A172 (cell line): ENCODE measurements at places on chromosomes 13 and 19. TPM values are rescaled to one million over a fixed set of nuclear protein-coding genes. Genes with fewer than 3 reads are reported as not detected.

DNA sequence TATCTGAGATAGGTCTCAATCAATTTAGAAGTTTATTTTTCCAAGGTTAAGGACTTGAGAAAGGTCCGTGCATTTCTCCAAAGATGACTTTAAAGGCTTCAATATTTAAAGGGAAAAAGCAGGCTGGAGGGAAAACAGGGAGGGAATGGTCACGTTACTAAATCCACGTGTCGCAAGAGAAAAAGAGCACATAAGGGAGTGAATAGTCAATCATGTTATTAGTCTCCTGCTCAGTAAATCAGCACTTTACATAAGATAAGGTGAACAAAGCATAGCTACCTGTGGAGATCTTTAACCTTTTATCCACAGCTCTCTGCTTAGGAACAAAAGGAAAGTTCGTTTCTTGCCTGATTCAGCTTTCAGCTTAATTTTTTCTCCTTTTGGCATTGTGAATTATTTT is 31.3 kb upstream of the LSM14A start:
- DNase-seq, result no peak

DNA sequence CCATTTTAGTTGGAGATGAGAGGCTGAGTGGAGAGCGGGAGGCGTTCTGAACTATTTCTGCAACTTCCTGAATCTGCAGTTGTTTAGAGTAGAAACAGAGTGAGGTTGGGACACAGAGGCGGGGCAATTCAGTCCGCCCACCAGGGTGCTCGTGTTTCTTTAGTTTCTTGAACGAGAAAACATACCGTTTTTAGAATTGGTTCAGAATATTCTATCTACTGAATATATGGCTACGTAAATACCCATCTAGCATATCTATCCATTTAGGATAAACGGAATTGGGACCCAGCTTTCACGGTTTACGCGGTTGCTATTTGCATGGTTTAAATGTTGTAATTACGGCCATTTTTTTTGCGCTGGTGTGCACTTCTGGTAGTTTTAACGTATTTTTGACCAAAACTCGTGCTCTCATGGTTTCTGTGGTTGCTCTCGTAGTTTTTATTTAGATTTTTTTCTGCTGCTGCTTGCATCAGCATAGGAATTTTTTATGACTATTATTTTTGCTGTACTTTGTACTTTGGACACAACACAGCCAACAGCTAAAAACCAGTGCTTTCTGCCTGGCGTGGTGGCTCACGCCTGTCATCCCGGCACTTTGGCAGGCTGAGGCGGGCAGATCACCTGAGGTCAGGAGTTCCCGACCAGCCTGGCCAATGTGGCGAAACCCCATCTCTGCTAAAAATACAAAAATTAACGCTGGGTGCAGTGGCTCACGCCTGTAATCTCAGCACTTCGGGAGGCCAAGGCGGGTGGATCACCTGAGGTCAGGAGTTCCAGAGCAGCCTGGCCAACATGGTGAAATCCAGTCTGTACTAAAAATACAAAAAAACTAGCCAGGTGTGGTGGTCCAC is 32.7 kb downstream of the TIMM13 start:
- no peak for DNase-seq

DNA sequence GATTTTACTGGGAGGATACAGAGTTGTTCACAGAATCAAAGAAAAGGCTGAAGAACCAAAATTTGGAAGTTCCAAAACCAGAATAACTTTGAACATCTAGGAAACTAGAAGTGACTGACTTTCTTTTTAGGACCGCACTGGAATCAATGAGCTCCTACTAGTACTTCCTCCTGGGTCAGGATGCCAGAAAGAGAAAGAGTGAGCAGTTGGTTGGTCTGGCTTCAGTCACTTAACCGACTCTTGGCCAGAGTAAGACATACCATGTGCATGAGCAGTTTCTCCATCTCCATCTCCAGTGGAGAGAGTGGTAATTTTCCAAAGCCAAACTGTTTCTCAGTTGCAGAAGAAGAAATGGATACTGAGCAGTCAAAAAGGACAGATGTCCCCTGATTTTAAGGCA is 27.1 kb upstream of the MTUS2 start:
- peak; percentile 17 for DNase-seq

The APC2 gene
- 0.79 and 5.5 TPM in 2 replicates for total RNA-seq

The SLC8A2 gene
- total RNA-seq, result not detected in 2 replicates

GRCh38 chr19:15675560-15675959 is 2.7 kb downstream of the CYP4F12 start:
- peak; percentile 11 for DNase-seq

The PDE4A gene
- 0.41 and 1.3 TPM in 2 replicates for total RNA-seq

DNA sequence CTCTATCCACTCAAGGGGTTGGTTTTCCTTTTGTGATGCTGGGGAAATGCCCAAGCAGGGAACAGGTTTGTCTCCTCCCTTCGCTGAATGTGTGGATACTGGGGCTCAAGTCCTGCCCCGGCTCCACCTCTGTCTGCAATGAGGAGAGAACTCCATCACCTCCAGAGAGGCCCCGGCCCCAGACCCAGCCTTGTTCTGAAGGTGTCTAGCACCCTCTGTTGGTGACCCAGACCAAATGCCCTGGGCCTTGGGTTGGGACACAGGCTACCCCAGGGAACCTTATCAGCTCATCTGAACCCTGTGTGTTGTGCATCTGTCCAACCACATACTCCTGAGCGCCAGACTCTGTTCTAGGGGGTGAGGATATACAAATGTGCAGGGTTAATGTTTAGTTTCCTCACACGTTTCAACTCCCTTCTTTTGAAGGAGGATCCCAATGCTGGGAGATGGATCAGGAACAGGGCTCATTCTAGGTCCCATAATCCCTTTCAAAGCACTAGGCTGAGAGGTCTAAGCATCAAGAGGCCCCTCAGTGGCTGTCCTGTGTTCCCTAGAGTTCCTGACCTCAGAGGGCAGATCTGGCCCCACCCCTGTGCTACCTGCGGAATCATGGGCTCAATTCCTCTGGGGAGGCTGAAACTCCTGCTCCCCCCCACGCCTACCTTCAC is 112.5 kb upstream of the SLC7A1 start:
- peak; percentile 70 for DNase-seq

DNA sequence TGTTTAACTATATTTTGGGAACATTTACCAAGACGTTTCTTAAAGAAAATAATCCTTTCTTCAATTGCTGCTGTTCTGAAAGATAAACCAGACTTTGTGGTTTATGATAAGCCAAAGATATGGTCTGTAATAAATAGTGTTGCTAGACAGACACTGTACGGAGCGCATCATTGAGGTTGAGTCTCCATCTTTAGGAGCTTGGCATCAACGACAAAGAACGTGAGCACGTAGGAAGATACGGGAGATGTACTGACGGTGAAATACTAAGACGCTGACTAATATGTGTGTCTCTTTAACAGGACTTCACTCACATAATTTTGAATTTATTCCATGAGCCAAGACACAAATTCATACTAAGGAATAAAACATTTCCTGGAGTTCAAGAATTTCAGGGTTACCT is 16.2 kb downstream of the TEX29 start:
- DNase-seq, result peak; percentile 10
